Muscle of leg (tissue), 16 donors: ENCODE measurements at places on chromosomes 7 and 10. TPM values are rescaled to one million over a fixed set of nuclear protein-coding genes. Genes with fewer than 3 reads are reported as not detected.

DNA sequence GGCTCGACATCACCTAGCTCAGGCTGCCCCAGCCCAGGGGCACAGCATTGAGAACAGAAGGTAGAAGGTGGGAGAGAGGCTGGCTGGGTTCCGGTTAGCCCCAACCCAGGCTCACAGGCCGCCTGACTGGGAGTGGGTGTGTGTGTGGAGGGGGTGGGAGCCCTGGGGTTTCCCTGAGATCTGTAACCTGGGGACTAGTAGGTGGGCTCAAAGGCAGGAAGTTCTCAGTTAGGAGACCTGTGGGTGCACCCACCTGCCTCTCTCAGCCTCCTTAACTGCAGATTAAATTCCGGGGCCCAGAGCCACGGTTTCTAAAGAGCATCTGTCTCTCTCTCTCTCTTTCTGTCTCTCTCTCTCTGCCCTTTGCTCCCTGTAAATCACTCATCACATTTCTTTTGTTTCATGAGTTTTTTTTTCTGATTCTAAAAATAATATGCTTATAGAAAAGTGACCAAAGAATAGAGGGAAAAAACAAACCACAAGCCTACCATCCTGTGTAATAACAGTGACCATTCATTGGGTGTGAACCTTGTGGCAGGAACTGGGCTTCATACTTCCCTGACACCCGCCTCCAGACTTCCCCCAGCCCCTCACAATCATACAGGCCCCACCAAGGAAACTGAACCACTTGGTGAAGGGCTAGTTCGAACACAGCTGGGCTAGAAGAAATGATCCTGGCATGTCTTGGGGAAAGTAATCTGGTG lies 83.4 kb upstream of the SMNDC1 start:
- no peak for DNase-seq

DNA sequence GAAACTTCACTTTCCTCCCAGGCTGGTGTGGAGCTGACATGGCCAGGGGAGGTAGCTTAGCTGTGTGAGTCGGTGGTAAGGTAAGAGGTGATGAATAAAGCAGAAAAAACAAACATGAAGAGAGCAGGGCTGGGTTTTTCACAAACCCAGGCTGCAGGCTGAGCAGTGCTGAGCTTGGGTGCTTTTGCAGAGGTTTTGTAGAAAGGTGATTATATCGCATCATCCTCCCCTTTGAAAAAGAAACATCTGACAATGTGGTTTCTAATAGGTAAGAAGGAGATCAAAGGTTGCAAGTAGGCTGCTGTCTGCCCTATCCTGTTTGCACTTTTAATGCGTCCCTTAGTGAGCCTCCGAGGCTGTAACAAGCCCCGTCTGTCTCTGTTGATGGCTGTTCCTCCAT lies 69.6 kb upstream of the GRM8 start:
- no peak for DNase-seq

TFR2 gene
- polyA plus RNA-seq: 0.81 TPM

DNA sequence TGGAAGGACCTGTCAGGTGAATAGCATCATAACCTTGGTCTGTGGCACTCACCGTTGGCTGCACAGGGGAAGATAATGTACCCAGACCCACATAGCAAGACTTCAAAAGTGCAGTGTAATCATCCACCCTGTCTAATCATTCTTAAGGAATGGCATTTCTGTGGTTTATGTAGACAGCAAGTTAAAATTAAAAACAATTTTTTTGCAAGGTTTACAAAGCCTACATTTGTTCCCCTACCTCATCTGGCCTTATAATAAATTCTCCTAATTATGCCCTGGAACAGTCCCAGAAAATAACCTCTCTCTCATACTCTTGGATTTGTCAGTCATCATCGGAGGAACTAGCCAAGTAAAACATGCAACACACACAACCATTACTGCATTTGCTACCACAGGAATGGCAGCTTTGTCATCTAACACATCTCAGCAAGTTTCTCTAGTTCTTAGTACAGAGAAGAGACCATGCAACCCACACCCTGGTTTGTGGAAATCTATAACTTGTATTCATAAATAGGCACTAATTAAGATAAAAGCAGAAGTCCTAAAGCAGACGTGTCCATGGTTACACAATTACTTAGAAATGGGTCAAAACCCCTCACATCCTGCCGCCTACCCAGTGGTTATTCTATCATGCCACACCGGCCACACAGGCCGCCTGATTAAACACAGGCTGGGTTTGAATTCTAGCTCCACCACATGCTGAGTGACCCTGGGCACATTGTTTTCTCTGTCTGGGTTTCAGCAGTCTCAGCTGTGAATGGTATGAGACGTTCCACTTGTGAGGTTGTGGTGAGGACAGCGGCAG lies 19.1 kb downstream of the ABLIM1 start:
- no peak for DNase-seq

DNA sequence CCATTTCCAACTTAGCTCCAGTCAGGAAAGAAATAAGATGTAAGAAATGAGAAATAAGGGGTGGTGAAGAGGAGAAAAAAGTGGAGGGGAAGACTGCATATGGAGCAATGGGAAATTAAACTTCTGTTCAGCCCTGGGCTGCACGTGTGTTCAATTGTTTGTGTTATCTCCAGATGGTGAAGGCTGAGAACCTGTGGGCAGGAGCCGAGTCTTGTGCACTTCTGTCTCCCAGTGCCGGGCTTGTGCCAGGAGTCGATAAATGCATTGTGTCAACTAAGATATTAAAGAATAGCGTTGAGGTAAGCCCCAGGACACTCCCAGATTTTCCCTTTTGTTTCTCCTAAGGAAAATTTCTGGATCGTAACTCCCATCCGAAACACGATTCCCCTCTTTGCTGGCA lies 98.2 kb downstream of the PRLHR start:
- no peak for DNase-seq

HPS1 gene
- polyA plus RNA-seq: 17.4 TPM

CCNJ gene
- 7.6 TPM for polyA plus RNA-seq

NRP1 gene
- polyA plus RNA-seq: 87.6 TPM
